ENCODE measurements at places on chromosomes 12 and 14.

- DNase-seq: no peak
Measured at GRCh38 chr12:32161058-32161457, 54.4 kb downstream of the BICD1 start.

GRCh38 chr14:65650826-65651225 is 238.3 kb downstream of the FUT8 start:
- no peak for DNase-seq

DNA sequence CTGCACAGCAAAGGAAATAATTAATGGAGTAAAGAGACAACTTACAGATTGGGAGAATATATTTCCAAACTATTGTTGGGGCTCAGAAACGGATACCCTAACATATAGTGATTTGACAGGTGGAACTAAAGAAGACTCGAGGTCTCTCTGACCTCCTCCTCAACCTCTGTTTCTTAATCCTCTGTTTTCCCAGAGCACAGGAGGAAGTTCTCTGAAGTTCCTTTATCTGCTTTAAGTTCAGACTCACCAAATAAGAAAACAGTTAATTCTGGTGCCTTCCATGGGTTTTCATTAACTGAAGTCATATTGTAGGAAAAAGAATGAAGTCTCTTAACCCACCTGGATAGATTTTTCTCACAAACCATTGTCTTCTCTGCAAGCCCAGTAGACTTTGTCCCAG is 29.2 kb downstream of the CLEC2D start:
- DNase-seq: no peak

- DNase-seq: no peak
Measured at GRCh38 chr12:108525681-108526080, 10.6 kb downstream of the FICD start.

- DNase-seq: no peak
Measured at GRCh38 chr14:82190742-82191141, 657.1 kb upstream of the SEL1L start.

DNA sequence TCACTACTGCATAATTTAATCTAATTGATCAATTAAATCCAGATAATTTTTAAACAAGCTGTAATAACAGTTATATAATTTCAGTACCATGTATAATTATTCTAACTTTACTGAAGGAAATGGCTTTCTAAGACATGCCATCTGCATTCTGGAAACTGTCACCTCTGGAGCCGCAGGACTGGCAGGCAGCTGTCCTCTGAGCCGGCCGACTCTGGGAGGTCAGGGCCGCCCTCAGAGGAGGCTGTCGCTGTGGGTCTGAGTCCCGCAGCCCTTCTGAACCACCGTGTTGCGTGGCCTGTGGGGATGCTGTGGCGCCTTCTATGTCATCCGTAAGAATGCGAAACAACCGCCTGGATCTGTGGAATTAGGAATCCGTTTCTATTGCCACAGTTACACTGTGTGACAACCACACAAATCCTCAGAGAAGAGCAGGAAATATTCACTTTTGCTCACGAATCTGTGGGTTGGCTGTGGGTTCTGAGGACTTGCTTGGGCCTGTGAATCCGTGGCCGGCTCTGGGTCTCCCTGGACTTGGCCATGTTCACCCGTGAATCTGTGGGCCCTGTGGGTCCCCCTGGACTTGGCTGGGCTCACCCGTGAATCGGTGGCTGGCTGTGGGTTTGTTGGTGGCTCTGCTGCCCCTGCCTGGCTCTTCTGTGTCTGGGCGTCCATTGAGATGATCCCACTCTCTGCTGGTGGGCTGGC is 17.2 kb upstream of the GALNT9 start:
- DNase-seq: no peak

- no peak for DNase-seq
Measured at GRCh38 chr12:10612984-10613348, 443 bp downstream of the MAGOHB start.

- DNase-seq: no peak
Measured at GRCh38 chr12:49966511-49967041, 4.9 kb downstream of the AQP5 start.

- DNase-seq: no peak
Measured at GRCh38 chr12:124457287-124458219, 109.9 kb downstream of the NCOR2 start.

- DNase-seq: no peak
Measured at GRCh38 chr14:71169861-71170260, 262.6 kb downstream of the PCNX1 start.

GRCh38 chr14:84403585-84403984 is 1126.4 kb upstream of the FLRT2 start:
- DNase-seq: no peak

- no peak for DNase-seq
Measured at GRCh38 chr12:27828196-27828595, 48.2 kb upstream of the MANSC4 start.

- no peak for DNase-seq
Measured at GRCh38 chr12:79056775-79057174, 192.2 kb downstream of the SYT1 start.

DNA sequence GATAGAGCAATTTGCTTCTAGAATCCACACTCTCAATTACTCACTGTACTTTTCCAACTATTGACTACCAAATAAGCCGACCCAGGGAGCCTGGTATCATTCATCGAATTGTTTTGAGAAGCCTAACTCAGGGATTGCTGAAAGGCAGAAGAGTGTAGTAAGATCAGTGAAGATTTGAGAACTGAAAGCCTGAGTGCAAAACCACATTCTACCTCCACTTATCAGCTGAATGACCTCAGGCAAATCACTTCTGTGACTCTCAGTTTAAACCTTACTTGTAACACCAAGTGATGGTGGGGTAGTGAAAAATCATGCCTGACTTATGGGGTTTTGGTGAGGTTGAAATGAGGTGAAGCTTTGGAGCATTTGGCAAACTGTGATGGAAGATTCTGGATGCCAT is 126.1 kb upstream of the MAX start:
- DNase-seq: no peak

DNA sequence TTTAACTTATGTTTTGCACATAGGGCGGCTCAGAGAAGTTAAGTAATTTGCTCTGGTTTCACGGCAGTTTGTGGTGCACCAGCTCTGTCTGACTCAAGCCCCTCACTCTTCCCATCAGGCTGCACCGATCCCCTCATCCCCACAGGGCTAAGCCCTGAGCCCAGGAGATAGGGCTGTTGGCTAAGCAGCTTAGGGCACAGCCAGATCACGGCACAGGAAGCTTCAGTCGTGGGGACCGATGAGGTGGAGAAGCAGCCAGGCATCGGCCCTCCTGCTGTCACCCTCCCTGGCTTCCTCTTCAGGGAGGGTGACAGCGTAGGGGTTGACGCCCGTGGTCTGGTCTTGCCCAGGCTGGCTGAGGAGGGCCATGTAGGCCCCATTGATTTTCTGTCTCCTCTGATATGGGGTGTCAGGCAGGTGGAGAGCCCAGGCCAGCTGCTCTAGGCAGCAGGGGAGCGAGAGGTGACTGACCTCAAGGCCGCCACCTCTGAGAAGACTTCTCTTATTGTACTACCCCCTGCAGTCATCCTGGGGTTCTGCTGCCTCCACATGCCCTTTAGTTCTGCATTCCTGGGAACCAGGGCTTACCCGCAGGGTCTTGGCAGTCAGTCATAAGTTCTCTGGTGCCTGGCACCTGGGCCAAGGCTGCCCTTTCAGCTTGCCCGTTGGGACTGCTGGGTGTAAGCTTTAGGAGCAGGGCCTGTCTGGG is 166.4 kb downstream of the TSPAN9 start:
- DNase-seq: no peak

DNA sequence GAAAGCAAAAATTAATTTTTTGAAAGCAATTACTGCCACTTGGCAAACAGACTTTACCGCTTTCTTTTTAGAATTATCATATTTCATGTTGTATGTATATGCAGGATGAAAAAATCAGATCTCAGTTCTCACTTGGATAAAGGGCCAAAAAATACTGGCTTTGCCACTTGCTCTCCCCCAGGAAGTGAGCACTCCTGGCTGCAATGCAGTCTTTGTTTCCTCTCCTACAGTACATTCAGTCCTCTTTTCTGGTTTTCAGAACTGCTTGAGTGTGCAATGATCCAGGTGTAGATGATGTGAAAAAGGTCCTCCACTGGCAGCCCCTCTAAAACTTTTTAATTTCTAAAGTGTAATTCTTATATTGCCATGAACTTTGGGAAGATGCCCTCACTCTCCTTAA is 183.4 kb downstream of the SLC25A21 start:
- no peak for DNase-seq

- no peak for DNase-seq
Measured at GRCh38 chr12:97886511-97887176, 424.0 kb downstream of the RMST start.

GRCh38 chr12:103181366-103182152 is 224.1 kb downstream of the ASCL1 start:
- DNase-seq: no peak

DNA sequence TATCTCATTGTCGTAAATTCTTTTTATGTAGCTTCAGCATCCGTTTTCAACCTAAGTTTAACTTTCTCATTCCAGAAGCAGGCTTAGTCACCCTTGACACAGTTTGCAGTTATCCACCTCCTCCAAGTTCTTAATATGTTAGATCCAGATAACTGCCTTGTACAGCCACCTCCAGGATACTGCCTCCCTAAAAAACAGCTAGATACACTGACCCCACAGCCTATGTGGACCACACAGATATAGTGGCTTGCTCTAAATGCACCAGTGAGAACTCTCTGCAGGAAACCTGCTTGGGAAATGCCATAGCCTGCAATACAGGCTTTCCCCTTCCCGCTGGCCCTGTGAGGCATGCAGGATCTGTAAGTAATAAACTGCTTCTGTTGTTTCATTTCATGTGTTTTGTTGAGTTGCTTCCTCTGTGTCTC is 11.1 kb upstream of the RTL1 start:
- no peak for DNase-seq

- DNase-seq: no peak
Measured at GRCh38 chr14:65639216-65639615, 226.7 kb downstream of the FUT8 start.

GRCh38 chr12:20452496-20453010 is 84.2 kb downstream of the PDE3A start:
- no peak for DNase-seq

- DNase-seq: no peak
Measured at GRCh38 chr12:75634244-75635222, 123.1 kb upstream of the KRR1 start.

DNA sequence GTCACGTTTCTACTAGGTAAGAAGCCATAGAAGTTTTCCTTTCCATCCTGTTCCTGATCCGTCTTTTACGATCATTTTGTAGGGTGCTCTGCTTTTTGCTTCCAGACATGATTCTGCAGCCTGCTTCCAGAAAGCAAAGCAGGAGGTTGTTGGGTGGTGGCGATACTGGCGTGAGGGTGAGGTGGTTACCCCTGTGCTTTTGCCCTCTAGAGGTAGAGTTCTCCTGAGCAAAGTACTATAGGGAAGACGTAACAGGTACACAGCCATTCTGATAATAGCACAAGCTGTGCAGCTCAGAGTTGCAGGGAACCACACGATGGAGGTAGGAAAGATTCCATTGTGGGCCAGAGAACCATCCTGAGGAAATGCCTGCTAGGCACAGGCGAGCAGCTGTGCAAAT is 186.0 kb downstream of the PAH start:
- DNase-seq: no peak

GRCh38 chr12:58801986-58802385 is 118.3 kb downstream of the LRIG3 start:
- DNase-seq: no peak

GRCh38 chr12:27185234-27186021 is 58.7 kb upstream of the STK38L start:
- no peak for DNase-seq

- no peak for DNase-seq
Measured at GRCh38 chr12:93197067-93197593, 180.6 kb upstream of the NUDT4 start.

- no peak for DNase-seq
Measured at GRCh38 chr14:58965601-58966000, 222.9 kb upstream of the DAAM1 start.

GRCh38 chr12:104422441-104422840 is 34.3 kb upstream of the CHST11 start:
- DNase-seq: no peak

DNA sequence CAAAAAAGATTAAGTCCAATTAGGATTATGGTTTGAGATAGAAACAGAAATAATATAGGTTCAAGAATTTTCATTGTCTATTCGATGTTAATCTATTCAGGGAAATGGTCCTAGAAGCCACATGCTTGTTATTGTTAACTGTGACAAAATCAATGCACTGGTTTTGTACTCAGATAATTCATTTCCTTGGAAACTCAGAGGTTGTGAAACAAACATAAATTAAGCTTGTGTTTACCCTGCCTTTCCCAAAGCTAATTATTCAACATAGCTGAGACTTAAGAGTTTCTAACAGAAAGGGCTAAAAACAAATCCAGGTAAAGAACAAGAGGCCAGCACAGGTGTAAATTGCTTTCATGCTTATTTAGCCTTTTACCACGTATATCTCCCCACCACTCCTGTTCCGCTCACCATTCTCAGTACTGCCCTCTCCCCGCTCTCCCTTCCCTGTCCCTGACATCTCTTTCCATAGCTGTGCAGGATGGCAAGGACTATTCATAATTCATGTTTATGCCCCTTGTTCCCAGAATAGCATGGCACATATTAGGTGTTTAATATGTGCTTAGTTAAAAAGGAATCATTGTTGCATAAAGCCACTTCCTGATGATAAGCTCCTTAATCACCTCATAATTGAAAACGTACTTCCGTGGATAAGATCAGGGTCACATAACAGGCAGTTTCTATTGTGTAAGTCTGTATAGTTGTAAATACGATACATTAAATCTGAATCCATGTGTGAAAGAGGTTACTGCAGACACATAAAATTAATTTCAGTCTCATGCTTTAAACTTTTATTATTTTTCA is 131.8 kb upstream of the USP15 start:
- DNase-seq: no peak

GRCh38 chr12:11039171-11039570 is 8.0 kb upstream of the TAS2R31 start:
- DNase-seq: no peak

GRCh38 chr12:16271062-16271461 is 6.4 kb downstream of the SLC15A5 start:
- DNase-seq: no peak

DNA sequence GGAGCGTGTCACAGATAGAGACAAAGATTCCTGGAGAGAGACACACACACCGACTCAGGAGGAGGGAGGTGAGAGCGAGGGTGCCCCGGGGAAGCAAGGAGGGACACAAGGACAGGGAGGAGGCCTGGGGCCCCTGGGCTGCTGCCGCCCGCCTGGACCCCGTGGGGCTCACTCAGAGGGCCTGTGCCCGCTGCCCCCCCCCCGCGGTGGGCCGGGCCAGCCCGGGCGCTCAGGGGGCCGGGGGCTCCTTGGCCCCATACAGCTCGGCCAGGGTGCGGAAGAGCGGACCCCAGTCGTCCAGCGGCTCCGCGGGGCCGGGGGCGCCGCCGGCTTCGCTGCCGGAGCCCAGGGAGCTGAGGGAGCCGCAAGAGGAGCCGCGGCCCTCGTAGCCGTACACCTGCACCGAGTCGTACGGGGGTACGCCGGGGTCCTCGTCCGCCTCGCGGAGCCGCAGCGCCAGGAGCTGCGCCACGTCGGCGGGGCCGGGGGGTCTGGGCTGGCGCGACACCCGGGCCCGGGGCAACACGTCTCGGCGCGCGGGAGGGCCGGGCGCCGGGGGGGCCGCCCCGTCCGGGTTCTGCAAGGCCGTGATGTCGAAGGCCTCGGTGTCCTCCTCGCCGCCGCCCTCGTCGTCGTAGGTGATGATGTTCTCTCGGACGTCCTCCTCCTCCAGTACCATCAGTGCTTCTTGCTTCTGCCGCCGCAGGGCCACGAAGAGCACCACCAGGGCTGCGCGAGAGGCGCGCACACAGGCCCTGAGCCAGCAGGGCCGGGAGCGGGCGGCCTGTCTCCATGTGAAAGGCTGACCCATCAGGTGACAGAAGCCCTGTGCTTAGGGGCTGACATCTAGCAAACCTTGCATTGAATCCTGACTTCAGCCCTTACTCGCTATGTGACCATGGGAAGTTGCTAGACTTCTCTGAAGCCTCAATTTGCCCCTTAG is 6.0 kb downstream of the PSMB11 start:
- DNase-seq: no peak

Measured in keratinocyte (primary cell).